Mesothelial cell of epicardium (in vitro differentiated cells): ENCODE measurements at places on chromosomes 13 and 19. TPM values are rescaled to one million over a fixed set of nuclear protein-coding genes. Genes with fewer than 3 reads are reported as not detected.

GRCh38 chr13:32811297-32811800 is 204.9 kb upstream of the KL start:
- no peak overlapping the region for H3K27ac ChIP-seq
- no peak overlapping the region for H3K4me3 ChIP-seq
- H3K27me3 ChIP-seq: no peaks in the 10 kb centered on the region
- H3K36me3 ChIP-seq: peaks cover 5% of the 10 kb centered on the region
- DNase-seq: no peak

DNA sequence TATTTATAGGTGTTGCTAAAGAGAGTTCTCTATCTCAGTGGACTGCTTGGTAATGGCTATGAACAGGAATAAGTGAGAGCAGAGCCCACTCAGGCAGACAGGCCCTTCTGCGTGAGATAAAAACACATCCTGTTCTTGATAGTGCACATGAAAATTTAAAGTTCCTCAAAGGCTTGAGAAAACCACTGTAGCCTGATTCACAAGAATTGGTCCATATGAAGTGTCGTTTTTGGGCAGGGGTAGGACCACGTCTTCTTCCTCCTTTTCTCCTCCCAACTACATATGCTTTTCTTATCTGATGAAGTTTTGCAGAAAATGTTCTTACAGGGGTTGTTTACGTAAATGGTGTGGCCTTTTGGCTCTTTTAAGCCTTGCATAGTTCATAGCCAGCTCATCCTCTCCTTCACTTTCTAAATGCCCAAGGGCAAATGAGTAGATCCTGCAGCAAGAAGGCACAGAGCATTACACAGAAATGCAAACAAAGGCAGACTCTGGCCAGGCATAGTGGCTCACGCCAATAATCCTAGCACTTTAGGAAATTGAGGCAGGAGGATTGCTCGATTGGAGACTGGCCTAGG is 53.8 kb downstream of the RNF6 start:
- no peaks in the 10 kb centered on the region for H3K27me3 ChIP-seq
- H3K4me3 ChIP-seq: no peak overlapping the region
- no peak for DNase-seq
- no peak overlapping the region for H3K27ac ChIP-seq
- no peaks in the 10 kb centered on the region for H3K36me3 ChIP-seq
- peaks cover 4% of the 10 kb centered on the region for H3K4me1 ChIP-seq

DNA sequence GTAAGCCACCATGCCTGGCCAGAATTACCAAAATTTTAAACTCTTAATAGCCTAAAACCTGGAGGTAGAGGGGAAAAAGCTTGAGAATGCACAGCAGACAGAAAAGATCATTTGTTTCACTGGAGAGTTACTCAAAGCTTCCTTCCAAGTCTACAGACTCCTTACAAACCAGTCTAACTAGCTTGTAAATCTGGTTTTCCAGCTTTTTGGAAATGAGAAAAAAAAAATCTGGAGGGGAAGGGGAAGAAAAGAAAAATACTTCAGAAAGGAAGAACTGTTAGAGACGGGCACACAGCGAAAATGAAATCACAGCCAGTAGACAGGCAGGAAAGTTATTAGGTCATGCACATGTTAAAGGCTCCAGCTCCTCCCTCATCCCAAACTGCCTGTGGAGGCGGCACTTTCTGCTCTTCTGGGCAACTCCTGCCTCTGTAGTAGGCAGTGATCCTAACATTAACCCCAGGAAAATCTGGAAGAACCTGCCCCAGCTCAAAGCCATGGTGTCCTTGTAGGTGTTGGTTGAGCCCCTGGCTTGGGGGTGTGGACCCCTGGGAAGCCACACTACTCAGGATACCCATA is 17.3 kb downstream of the PARP4 start:
- peaks cover 12% of the 10 kb centered on the region for H3K4me1 ChIP-seq

GRCh38 chr19:17370026-17370587 is 7.0 kb downstream of the PLVAP start:
- H3K4me3 ChIP-seq: no peak overlapping the region
- H3K4me1 ChIP-seq: no peaks in the 10 kb centered on the region
- H3K27ac ChIP-seq: no peak overlapping the region
- H3K27me3 ChIP-seq: peaks cover 6% of the 10 kb centered on the region

DNA sequence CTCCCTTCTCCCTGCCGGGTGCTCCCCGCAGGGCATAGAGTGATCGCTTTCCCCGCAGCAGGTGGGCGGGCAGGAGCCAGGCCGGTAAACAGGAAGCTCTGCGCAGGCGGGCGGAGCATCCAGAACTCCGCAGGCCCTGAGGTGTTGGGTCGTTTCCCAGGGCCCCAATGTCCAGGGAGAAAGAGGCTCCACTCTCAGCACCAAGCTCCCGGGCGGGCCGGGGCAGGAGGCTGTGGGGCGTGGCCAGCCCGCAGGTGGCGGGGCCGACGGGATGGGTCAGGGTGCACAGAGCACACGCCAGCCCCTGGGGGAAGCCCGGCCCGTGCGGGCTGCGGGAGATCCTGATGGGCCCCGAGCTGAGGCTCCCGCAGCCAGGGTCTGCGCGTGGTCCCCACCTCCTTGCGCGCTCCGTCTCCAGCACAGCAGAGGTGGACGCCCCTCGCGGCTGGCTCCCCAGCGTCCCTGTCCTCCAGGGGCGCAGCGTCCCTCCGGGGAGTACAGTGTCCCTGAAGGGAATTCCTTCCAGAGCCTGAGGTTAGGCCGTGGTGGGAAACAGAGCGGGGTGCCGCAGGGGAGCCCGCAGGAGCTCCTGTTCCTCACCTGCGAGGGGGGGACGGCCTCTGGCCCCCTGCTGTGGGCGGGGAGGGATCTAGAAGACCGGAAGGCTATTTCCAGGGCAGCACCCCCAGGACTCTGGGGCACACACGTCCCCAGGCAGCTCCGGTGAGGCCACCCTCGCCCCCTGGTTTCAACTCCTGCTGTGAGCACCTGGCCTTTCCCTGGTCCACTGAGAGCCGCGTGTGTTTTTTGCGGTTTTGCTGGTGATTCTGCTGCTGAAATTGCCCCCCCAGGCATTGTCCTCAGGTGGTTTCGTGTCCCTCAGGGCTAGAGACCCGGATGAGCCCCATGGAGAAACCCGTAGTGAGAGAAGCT is 12.2 kb downstream of the PIP5K1C start:
- no peak for DNase-seq
- H3K4me3 ChIP-seq: peak overlapping the region; percentile 36
- peaks cover 13% of the 10 kb centered on the region for H3K4me1 ChIP-seq
- H3K36me3 ChIP-seq: peaks cover 36% of the 10 kb centered on the region

DNA sequence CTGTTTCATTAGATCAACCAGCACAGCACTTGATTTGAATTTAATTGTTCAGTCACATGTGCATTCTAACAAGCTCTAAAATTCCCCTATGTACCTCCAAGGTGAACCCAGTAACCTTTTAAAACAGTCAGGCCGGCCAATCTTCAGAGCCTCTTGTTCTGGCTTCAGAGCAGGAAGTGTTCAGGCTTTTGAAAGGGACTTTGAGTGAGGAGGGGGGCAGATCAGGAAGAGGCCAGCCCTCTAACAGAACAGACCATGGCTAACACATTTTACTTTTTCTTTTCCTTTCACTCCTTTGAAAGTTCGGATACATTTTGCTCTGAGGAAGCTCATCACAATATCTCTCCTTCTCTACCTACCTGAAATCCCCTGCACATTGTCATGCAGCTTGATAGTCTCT is 390.3 kb downstream of the TBC1D4 start:
- no peaks in the 10 kb centered on the region for H3K36me3 ChIP-seq
- DNase-seq: no peak
- H3K4me1 ChIP-seq: peaks cover 13% of the 10 kb centered on the region
- peak overlapping the region; percentile 32 for H3K27ac ChIP-seq
- peaks cover 6% of the 10 kb centered on the region for H3K27me3 ChIP-seq

- H3K27me3 ChIP-seq: no peaks in the 10 kb centered on the region
- no peak overlapping the region for H3K4me3 ChIP-seq
- no peak overlapping the region for H3K27ac ChIP-seq
- peaks cover 4% of the 10 kb centered on the region for H3K4me1 ChIP-seq
- no peak for DNase-seq
- H3K36me3 ChIP-seq: peaks cover 3% of the 10 kb centered on the region
These were observed 114.4 kb downstream of the TNFRSF19 start for GRCh38 chr13:23684647-23685046.

DNA sequence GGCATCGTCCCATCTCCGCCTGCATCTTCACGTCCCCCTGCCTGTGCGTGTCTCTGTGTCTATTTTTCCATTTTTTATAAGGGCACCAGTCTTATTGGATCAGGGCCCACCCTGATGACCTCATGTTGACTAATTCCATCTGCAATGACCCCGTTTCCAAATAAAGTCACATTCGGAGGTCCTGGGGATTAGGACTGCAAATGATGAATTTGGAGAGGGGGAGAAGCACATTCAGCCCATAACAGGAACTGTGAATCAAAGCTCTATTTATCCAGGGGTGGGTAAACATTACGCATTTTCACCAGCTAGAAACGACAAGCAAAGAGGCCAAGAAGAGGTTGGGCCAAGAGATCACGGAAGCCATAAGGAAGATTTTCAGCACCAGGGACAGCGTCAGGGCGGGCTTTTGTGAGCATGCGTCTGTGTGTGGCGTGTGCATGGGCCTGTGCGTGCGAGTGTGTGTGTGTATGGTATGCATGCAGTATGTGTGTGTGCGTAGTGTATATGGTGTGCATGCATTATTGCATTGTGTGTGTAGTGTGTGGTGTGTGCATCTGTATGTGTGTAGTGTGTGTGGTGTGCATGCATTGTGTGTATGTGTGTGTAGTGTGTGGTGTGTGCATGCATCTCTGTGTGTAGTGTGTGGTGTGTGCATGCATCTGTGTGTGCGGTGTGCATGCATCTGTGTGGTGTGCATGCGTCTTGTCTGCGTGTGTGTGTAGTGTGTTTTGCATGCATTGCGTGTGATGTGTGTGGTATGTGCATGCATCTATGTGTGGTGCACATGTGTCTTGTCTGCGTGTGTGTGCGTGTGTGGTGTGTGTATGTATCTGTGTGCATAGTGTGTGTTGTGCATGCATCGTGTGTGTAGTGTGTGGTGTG is 19.6 kb downstream of the CELF5 start:
- no peak overlapping the region for H3K27ac ChIP-seq
- H3K4me3 ChIP-seq: no peak overlapping the region
- DNase-seq: peak; percentile 60

GRCh38 chr19:40356681-40357595 is 8.4 kb downstream of the PLD3 start:
- no peak for DNase-seq
- H3K36me3 ChIP-seq: no peaks in the 10 kb centered on the region
- no peak overlapping the region for H3K4me3 ChIP-seq
- H3K27ac ChIP-seq: no peak overlapping the region
- H3K27me3 ChIP-seq: no peaks in the 10 kb centered on the region

- no peak within 1 kb of the TSS for H3K4me3 ChIP-seq
- peaks cover under 1% of the 10 kb centered on the region for H3K4me1 ChIP-seq
- H3K27me3 ChIP-seq: peaks cover 37% of the 10 kb centered on the region
- H3K36me3 ChIP-seq: no peaks in the 10 kb centered on the region
- no peak within 1 kb of the TSS for H3K27ac ChIP-seq
These were observed at the start of gene CD79A for GRCh38 chr19:41876847-41877832. Gene CD79A (plus strand): TSS chr19:41877279. CDS start chr19:41877305, 26 bp downstream.

CYP4F22 gene
- total RNA-seq: not detected in 3 replicates

CASP14 gene
- not detected in 3 replicates for total RNA-seq

PEAK3 gene
- 0.11 TPM in 1 of 3 replicates, not detected in the others for total RNA-seq

IRGC gene
- not detected in 3 replicates for total RNA-seq

NPAS1 gene
- 3.4 to 3.9 TPM (median 3.9 TPM) in 3 replicates for total RNA-seq
